Hematopoietic multipotent progenitor cell (in vitro differentiated cells): ENCODE measurements at places on chromosomes 4 and X.

- no peak for DNase-seq
Measured at GRCh38 chrX:15359701-15360100, 24.4 kb upstream of the PIGA start.

GRCh38 chrX:153820601-153821000, 9.7 kb downstream of the PDZD4 start:
- DNase-seq = no peak

GRCh38 chr4:789571-790465, 36.1 kb downstream of the CPLX1 start:
- no peak for DNase-seq

DNA sequence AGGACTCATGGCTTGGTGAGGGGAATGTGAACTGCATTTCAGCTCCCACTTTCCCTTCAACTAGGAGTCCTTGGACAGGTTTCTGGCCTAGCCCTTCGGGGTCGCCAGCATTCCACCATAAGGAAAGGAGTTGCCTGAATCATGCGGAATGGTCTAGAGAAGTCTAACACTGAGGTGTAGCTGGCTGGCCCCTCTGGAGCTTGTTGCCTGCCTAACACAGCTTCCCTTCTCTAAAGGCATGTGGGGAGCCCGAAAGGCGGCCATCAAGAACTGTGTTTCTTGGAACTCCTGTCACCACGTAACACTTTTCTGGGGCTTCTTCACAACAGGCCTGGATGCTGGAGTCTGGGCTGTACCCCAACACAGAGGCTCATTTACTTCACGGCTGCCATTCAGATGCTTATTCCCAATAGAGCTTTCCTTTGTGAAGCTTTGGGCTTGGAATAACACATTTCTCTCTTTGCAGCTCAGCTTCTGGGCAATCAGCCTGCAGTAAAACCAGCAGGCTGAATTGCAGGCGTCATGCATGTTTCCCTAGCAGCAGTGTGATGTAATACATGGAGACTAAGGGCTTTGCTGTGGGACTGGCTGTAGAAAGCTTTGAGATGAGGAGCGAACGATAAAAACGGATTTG, 5.4 kb downstream of the GABRQ start:
- DNase-seq = no peak

- DNase-seq = no peak
Measured at GRCh38 chrX:38347136-38347535, 5.3 kb upstream of the OTC start.

GRCh38 chr4:169668069-169668721, 47.8 kb downstream of the CLCN3 start:
- no peak for DNase-seq

GRCh38 chrX:118353081-118353850, 7.4 kb downstream of the WDR44 start:
- no peak for DNase-seq

DNA sequence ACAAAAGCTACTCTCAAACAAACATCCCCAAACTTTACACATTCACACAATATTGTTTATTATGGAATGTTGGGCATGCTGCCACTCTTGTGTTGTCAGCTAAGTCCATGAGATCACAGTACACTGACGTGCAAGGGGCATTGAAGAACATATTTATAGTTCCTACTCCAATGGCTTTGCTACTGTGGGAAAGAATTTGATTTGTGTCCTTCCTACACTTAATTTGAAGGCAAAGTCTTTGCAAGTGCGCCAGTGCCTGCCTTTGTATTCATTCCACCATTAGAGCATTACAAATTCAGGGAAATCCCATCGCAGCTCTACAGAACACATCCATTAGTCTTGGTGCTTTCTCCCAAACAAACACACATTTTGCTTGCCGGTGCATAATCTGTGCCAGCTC, 45.4 kb upstream of the FTHL17 start:
- DNase-seq = no peak

- DNase-seq = no peak
Measured at GRCh38 chr4:174553828-174554227, 31.5 kb upstream of the HPGD start.

- peak; percentile 43 for DNase-seq
Measured at GRCh38 chr4:78592088-78592783, 40.7 kb downstream of the ANXA3 start.

DNA sequence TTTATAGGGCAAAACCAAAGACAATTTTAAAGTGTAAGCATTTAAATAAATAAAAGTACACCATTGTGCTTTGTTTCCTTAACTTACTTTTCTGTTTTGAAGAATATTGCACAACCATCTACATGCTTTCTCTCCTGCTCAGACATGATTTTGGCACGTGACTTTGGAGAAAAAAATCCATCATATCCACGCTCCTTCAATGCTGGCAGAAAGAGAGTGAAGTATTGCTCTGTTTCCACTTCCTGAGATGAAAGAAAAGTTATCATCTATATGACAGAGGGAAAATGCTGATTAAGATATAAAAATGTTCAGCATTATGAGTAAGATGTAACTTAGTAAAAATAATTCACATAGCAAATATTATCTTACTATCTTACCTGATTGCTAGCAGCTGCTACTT, 77.1 kb downstream of the CNOT6L start:
- no peak for DNase-seq

DNA sequence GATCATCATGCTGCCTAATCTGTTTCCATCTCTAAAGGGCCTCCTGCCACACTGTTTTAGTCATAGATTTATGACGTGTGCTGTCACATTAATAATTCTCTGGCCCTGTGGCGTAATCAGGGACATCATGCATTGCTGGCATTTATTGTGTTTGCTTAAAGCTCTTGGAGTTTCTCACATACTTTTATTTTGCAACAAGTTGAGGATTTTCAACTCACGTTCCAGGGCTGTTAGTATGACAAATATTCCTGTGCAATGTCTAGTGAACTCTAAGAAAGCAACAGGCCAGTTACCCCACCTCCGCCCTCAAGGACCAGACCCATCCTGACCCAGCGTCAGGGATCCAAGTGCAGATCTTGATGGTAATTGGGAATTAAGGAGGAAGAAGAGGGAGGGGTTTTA, 7.8 kb upstream of the PIGA start:
- no peak for DNase-seq

- DNase-seq = no peak
Measured at GRCh38 chr4:7783541-7783940, 156.1 kb downstream of the AFAP1 start.

- DNase-seq = no peak
Measured at GRCh38 chrX:25017667-25018247, 2.0 kb upstream of the ARX start.

GRCh38 chr4:113646442-113646822, 115.1 kb downstream of the CAMK2D start:
- no peak for DNase-seq

- DNase-seq = no peak
Measured at GRCh38 chr4:169870507-169870906, 112.8 kb upstream of the HPF1 start.

GRCh38 chr4:150371869-150372268, 210.1 kb upstream of the MAB21L2 start:
- no peak for DNase-seq

- DNase-seq = no peak
Measured at GRCh38 chrX:110059410-110059809, 56.5 kb downstream of the TMEM164 start.

DNA sequence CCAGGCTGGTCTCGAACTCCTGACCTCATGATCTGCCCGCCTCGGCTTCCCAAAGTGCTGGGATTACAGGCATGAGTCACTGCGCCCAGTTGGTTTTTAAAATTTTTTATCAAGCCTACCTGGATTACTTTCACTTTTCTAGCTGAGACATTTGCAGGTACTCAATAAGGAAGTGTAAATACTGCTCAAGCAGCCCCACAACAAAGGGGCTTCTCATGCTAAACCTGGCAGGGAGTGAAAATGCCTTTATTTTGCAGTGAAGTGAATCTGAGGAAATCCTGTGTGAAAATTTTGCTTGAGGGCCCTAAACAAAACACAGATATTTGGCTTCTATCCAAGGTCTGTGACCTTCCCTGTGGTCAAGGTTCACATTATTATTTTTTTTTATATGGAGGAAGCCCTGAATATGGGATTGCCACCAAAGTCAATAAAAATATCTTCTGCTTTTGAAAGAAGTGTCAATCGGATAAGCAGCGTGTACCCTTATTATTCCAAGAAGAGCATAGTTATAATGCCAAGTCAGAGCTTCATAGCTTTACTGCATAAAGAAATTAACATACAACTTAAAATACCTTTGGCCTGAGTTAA, 481.0 kb downstream of the SH2D1A start:
- DNase-seq = no peak

DNA sequence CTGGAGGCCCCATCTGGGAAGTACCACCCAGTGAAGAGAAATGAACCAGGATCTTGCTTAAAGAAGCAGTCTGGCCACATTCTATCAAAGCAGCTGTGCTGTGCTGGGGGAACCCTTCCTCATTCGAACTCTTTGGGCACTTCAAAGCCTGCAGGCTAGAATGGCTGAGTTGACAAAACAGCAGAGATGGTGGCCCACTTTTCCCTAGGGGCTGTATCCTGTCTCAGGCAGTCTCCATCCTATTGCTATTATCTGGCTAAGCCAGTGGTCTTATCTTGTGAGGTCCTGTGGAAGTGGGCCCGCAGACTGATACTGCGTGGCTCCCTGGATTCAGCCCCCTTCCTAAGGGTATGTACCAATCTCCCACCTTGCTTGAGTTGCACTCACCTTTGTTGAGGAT, 114.3 kb downstream of the VSIG4 start:
- no peak for DNase-seq
